ENCODE measurements at places on chromosomes 4 and X.
A peak's percentile ranks its signal among the peaks of the same experiment; 100 is the strongest.

DNA sequence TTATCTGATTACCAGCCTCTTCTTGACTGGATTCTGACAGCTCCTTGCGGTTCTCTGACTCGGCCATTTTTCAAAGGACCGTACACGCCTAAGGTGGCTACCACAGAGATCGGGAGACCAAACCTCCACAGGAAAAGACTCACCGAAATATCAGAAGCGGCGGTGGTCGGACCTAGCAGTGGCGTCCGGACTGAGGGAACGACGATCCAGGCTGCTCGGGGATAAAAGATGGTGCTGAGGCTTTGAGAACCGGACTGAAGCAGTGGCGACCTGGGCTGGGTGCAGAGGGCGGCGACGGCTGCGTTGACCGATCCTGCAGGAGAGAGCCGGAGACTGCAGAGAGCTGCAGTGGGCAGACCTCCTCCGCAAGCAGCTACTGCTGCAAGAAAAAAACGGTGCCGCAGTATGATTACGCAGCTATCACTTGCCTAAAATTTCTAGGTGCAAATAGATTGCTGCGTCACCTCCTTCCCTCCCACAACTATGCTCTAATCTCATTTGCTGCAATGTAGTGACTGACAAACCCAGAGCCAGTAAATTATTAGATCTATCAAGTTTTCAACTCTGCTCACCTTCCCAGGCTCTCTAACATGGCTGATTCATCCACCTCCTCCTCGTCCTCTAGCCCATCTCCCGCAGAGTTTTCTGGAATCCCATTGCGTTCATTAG, at the start of gene NAP1L2:
TSS of gene NAP1L2 (minus strand) at position 426 of the 669 bp plus-strand sequence. CDS start at position 67, 359 bp downstream.
- DNase-seq, result peak; percentile 18

- no peak for DNase-seq
These were observed 83.3 kb downstream of the FAM184B start for GRCh38 chr4:17698116-17698515.

DNA sequence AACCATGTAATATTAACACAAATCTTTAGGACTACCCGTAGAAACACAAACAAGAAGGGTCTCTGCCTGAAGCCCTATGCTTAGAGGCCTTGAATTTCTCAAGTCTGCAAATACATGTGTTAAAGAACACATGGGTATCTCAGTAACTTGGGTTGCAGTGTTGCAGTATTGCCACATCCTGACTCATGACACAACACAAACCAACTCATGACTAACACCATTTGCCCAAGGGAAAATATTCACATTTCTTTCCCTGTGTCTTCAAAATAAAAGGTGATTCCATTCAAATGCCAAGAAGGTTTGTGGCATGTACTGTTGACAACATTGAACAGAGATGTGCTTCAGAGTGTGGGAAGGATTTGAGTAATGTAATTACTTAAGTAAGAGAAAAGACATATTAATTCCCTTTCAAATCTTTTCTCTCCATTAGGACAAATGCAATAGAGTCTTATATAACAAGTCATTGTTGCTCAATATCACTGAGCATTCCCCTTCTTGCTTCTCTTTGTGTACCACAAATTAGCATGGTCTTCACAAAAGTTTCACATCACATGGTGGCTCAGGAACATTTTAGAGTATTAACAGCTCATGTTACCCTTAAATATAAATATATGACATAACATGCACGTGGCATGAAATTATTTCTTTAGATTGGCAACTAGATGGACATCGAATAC, 487.1 kb downstream of the STPG2 start:
- no peak for DNase-seq

- peak; percentile 74 for DNase-seq
These were observed 432.5 kb upstream of the FGF16 start for GRCh38 chrX:77014377-77015372.

DNA sequence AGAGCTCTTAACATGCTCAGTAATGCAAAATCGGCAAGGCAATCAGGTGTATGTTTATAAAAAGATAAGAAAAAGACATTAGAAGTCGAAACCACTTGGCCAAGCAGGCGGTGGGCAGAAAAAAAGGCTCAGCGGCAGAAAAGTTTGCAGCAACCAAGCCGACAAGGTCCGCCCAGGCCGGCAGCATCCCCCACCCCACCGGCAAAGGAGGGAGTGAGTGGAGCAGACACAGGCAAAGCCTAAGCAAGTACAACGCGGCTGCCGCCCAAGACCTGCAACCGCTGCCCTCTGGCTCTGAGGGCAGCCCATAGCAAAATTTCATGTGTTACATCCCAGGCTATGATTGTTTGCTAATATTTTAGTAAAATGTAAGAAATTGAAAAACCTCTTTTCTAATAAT, 125.4 kb upstream of the ZCCHC13 start:
- peak; percentile 0 for DNase-seq

GRCh38 chrX:154804957-154805695, at the start of gene MPP1:
Gene MPP1, minus strand, starts transcription at chrX:154805485. Its CDS starts 112 bp downstream, at chrX:154805373.
- DNase-seq, result peak; percentile 53

DNA sequence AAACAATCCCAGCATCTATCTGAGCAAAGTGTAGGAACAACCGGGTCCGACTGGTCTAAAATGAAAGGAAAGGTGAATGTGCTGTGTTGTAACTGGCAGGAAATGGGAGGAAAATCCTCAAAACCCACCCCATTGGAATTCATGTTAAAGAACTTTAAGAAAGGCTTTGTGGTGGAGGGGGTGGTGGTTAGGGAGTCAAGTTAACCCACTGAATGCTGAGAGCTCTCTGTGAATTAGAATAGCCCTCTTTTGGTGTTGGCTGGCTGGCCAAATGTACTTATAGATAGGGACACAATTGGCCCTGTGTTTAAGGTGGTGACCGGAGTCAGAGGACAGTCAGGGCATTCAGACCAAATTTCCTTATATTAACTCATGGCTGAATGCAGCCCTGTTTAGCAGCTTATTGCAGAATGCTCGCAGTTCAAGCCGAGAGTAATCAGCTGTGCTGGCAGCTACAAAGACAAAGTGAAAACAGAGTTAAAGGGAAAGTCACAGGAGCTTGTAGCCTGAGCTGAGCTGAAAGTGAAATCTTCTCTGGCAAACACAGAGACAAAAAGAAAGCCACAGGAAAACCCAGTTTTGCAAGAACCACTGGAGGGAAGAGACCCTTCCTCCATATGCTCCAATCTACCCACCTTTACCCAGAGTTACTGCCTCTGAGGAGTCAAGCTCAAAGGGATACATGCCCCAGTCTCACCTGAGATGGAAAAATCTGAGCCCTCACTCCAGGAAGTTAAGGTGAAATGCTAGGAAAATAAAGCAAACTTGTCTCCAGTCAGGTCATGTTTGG, 38.5 kb upstream of the UGT2B7 start:
- DNase-seq, result peak; percentile 27

GRCh38 chr4:38160487-38161207, 200.4 kb downstream of the PTTG2 start:
- DNase-seq, result peak; percentile 15

DNA sequence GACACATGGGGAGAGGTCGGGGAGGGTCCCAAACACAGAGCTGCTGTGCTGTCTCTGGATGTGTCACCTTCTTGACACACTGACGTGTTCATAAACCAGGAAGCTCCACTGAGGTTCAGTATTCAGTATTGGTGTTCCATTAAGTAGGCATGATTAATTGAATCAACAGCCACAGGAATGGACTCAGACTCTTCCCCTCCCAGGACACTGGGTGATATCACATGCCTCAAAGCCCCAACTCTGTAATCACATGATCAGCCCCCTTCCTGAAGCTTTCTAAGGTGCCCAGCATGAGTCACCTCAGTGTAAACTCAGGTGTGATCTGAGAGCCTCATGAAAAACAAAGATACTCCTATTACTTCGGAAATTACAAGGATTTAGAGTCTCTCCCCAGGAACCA, 21.1 kb upstream of the HNRNPD start:
- DNase-seq, result no peak

- DNase-seq, result no peak
These were observed 119.3 kb downstream of the RASGEF1B start for GRCh38 chr4:81352446-81352835.

DNA sequence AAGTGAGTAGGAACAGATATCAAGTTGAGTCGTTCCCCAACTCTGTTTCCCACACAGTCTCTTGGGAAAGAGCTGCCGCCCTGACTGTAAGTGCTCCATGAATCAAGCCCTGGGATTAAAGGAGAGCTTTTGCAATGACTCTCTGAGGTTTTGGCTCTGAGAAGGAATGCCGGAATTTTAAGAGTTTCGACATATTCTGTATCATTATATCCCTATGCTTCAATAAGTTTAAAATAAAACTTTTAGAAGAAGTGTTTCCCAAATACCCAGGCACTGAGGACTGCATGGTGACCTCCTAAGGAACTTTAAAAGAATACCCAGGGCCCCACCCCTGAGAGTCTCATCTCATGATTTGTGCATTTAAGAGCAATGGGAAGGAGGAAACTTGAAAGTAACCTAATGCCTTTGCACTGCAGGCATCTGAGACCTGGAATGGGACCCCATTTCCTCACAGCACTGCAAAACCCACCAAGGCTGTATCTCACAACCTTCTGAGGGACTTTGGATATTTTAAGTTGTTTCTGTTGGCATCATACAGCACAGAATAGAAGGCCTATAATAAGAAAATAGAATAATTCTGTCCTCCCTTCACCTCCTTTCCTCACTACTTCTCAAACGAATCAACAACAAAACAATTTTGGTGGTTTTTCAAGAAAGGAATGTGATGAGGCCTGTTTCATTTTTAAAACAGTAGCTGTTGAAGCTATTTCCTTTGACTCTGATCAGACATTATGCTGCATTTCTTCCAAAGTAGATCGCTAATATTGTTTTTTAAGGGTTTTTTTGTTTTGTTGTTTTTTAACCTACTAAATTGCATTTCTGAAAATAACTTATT, 121.2 kb downstream of the GASK1B start:
- DNase-seq, result no peak

DNA sequence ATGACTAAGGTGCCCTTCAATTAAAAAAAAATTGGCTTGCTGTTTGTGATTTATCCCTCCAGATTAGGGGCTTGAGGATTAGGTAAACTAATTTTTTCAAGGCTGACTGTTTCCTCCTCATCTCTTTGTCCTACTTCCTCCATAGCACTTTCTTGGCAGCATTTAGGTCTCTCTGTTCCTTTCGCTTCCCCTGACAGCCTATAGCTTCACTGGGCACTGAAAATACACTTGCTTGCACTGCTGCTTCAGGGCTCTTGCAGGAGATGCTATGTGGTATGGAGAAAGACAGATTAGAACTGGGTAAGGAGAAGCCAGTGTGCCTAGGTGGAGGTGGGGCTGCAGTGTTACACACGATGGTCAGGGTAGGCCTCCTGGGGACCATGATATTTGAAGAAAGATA, 112.3 kb upstream of the SFRP2 start:
- DNase-seq, result no peak

DNA sequence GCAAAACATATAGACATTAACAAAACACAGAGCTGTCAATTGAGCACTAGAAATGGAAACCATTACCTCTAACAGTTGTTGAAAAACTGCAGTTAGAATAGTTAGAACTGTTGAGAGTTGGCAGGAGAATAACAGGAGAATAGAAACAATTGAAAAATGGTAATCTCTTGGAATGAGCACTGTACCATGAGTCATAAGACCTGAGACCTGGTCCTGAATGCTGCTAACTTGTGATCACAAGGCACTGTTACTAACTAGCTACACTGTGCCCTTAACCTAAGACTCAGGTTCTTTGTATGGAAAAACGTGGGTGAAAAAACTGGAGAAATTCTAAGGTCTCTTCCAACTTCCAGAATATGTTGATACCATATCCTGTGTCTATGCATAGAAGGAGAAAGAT, 29.3 kb downstream of the FAM114A1 start:
- no peak for DNase-seq

DNA sequence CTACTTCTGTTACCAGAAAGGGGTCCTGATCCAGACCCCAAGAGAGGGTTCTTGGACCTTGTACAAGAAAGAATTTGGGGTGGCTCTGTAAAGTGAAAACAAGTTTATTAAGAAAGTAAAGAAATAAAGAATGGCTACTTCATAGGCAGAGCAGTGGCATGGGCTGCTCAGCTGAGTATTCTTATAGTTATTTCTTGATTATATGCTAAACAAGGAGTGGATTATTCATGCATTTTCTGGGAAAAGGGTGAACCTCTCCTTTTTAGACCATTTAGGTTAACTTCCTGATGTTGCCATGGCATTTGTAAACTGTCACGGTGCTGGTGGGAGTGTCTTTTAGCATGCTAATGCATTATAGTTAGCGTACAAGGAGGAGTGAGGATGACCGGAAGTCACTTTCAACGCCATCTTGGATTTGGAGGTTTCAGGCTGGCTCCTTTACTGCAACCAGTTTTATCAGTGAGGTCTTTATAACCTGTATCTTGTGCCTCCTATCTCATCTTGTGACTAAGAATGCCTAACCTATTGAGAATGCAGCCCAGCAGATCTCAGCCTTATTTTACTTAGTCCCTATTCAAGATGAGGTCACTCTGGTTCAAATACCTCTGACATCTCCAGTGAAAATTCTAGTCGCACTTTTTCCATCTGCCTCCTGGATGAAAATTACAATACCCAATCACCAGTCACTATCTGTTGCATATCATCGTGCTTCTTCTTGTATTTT, 15.5 kb upstream of the TDO2 start:
- DNase-seq, result no peak

GRCh38 chr4:148283665-148284064, 158.5 kb downstream of the NR3C2 start:
- DNase-seq, result no peak

- DNase-seq, result peak; percentile 23
These were observed at the start of gene PDGFRA for GRCh38 chr4:54228961-54229501. Gene PDGFRA, plus strand, starts transcription at chr4:54229293. Its CDS starts 29,476 bp downstream, at chr4:54258769.

DNA sequence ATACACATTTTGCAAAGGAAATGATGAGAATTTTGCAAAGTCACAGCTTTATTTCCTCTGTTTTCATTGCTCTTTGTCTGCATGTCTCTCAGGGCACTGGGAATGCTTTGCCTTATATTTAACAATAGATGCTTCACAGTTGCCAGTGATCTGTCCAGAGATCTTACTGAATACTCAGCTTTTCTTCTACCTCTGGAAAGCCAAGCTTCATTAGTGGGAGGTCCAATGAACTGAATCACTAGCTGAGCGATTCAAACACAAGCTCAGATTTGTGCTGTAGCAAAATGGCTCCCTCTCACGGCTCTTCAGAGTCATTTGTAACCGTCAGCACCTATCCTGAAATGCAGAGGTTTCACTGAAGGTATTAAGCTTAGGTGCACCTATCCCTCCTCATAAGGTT, 138.9 kb downstream of the DCLK2 start:
- peak; percentile 23 for DNase-seq

DNA sequence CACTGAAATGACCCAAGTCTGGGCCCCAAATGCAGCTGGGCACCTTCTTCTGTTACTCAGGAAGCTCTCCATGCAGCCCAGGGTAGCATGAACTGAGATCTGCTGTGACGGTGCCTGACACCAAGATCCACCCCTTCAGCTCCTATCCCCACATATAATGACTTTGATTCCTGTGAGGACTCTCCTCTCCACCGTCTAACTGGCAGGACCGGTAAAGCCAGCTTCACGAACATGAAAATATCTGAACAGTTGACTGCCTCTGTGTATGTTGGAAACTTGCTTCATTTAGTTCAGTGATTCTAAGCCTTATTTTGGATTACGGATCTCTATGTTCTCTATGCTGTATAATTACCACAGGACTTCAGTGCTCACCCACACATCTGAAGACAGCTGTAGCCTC, 115.5 kb upstream of the TMEM150C start:
- no peak for DNase-seq
